ENCODE measurements at places on chromosomes 5 and 9.
A peak's percentile ranks its signal among the peaks of the same experiment; 100 is the strongest.

DNA sequence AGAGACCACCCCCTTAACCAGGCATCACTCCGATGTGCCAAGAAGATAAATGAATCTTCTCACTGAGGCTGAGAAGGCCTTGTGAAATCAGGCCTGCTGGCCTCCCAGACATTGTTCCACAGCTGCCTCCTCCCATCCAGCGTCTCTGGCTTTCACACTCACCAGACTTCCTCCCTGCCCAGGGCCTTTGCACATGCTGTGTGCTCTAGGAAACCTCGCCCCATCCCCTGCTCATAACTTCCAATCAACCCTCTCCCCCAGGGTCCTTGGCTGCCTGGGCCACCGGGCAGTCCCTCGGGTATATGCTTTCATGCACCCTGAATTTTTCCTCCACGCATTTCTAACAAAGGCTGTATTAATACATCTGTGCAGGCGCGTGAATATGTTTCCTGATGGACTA, 58.4 kb downstream of the DUSP1 start:
- no peak for DNase-seq

GRCh38 chr5:83672646-83673045, 48.0 kb downstream of the HAPLN1 start:
- no peak for DNase-seq

DNA sequence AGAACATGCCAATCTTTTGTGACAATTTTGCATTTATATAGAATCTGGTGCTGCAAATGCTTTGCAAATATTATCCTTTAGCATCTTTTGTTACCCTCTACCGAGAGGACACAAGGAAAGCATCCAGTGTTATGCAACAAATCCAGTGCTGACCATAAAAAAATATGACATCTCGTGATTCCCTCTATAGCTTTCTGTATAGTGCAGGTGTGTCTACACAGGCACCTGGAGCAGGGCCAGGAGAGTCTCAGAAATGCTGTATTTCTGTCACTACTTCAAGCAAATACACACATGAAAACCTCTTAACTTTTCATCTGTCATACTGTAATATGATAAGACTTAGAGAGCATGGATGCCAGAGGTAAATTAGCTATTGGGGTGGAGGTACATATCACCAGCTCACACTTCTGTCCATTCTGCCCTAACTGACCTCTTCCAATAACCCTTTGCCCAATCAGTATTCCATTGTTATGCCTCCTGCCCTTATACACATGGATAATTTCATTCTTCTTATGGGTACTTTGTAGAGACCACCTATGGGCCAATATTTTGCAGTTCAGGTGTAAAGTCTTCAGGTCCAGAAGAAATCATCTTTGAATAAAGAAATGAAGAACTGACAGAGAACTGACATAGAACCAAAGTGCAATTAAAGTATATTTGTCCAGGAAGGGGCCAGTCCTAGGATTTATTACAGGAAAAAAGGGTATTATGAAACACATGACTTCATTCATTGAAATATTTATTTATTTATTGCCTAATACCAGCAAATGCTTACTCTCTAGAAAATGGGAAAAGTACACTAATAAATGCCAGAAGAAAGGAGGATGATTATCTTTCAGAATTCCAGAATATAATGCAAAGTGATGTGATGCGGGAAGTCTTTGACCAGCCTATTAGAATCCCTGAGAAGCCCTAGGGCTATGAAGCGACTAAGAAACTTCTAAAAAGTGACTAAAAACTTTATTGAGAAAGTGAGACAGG, 106.5 kb downstream of the EPB41L4A start:
- no peak for DNase-seq

GRCh38 chr5:64315778-64316177, 150.1 kb downstream of the RNF180 start:
- no peak for DNase-seq

GRCh38 chr5:179421144-179421901, 76.1 kb upstream of the ADAMTS2 start:
- no peak for DNase-seq

GRCh38 chr9:112112519-112112918, 62.6 kb downstream of the SUSD1 start:
- DNase-seq, result no peak

GRCh38 chr5:4128994-4129393, 533.4 kb downstream of the IRX1 start:
- DNase-seq, result no peak

GRCh38 chr9:112809906-112810305, 59.3 kb downstream of the SNX30 start:
- no peak for DNase-seq

- DNase-seq, result no peak
Observed at GRCh38 chr5:5739490-5739945, 317.0 kb downstream of the ICE1 start.

DNA sequence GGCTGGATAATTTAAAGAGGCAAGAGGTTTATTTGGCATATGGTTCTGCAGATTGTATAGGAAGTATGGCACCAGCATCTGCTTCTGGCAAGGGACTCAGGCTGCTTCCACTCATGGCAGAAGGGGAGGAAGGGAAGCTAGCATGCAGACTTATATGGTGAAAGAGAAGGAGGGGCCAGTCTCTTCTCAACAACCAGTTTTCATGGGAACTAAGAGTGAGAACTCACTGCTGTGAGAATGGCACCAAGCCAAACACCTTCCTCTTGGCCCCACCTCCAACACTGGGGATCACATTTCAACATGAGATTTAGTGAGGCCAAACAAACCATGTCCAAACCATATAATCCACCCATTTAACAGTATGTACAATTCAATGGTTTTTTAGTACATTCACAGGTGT, 113.3 kb upstream of the SHB start:
- DNase-seq, result no peak

GRCh38 chr5:146165460-146165859, 17.0 kb downstream of the LARS1 start:
- no peak for DNase-seq

DNA sequence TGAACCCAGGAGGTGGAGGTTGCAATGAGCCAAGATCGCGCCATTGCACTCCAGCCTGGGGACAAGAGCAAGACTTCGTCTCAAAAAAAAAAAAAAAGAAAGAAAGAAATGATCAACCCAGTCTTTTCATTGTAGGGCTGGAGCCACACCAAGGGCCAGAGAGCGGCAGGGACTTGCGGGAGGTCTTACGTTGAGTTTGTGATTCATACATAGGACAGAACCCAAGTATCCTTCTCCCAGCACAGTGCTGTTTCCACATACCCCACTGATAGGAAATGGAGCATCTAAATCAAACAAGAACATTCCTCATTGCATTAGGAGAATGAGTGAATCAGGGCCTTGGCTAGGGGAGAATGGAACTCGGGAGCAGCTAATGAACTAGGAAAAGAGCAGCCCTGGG, 3.5 kb upstream of the TNIP1 start:
- no peak for DNase-seq

DNA sequence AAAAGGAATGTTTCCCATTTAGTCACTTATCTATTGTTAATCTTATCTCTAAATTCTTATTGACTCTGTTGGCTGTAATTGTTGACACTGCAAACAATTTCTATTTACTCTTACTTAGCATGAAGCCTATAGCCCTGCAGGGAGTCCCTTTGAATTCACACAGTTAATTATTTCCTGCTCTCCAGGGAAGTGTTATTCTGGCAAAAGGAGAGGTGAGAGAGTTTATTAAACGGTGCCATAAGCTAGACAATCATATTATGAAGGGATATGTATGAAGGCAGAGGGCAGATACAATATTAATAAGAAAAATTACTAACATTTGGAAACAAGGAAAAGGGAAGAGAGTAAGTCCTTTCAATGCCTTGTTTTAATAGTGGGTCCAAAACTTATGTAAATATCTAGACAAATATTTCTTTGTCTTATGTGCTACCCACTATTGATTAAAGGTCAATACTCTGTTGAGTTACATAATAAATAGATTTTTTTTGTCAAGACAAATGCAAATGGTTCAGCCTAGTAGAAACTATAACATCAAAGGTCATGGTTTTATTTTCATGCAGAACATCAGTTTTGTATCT, 107.1 kb downstream of the CDH18 start:
- no peak for DNase-seq

DNA sequence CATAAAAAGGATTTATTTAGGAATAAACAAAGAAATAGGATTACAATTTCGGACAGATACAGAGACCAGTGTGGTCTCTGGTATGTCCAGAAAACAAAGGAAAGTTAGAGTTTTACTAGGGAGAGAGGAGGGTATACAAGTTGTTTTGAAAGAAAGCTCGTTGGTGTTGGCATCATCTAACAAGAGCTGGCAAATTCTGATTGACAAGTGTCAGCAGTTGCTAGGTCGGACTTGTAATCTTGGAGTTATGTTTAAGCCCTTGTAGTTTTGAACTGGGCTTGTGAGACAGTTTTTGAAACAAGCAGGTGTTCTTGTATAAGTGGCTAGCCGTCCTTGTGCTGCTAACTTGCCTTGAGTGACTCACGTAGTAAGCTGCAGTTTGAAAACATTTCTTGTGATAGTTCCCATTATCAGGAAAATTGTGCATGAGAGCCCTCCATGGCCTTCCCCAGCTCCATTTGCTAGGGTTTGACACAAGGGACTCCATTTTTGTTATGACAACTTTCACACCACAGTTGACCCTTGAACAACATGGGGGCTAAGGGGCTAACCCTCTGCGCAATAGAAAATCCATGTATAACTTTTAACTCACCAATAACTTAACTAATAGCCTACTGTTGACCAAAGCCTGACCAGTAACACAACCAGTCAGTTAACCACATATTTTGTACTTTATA, 48.1 kb downstream of the ZNF622 start:
- DNase-seq, result no peak

- no peak for DNase-seq
Observed at GRCh38 chr5:100464418-100464817, 70.8 kb upstream of the FAM174A start.

DNA sequence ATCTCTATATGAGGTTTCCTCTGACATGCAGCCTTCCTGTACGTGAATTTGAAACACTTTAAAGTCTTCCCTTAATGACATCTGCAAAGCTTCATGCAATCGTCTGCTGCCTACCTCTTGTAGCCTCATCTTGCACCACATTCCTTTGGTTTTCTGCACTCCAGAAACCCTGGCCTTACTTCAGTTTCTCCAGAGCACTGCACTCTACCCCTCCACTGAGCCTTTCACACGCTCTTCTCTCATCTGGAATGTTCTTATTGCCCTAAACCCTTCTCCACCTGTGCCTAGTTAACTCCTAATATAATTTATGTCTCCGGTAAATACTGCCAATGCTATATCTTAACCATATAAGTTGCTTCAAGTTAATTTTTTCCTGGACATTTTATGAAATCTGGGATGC, 168.8 kb upstream of the SLC27A6 start:
- DNase-seq, result no peak

- no peak for DNase-seq
Observed at GRCh38 chr5:56233230-56233629, at the start of gene ANKRD55. TSS of gene ANKRD55 (minus strand) at chr5:56233330. CDS start at chr5:56232913, 417 bp downstream.

- DNase-seq, result no peak
Observed at GRCh38 chr5:64972591-64972990, 203.9 kb downstream of the CWC27 start.

- DNase-seq, result no peak
Observed at GRCh38 chr5:92402956-92403702, 1020.0 kb upstream of the ARRDC3 start.

- no peak for DNase-seq
Observed at GRCh38 chr5:142491679-142492078, 166.9 kb upstream of the SPRY4 start.

GRCh38 chr5:146574713-146575112, 58.7 kb upstream of the GPR151 start:
- no peak for DNase-seq

DNA sequence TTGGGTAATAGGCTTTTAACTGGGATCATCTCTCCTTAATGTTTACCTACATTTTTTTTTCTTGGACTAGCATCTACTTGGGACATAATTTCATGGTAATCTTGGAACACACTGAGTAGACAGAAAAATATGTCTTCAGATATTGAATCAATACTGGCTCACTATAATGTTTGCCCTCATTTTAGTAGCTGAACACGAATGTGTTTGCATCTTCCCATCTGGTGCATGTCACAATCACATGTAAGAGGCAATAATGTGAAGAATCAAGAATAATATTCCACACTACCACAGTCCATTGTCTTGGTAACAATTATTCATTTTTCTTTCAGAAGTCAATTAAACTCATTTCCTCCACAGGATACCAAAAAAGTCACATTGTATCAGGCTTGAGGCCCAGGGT, 382.7 kb upstream of the CDH10 start:
- DNase-seq, result no peak

DNA sequence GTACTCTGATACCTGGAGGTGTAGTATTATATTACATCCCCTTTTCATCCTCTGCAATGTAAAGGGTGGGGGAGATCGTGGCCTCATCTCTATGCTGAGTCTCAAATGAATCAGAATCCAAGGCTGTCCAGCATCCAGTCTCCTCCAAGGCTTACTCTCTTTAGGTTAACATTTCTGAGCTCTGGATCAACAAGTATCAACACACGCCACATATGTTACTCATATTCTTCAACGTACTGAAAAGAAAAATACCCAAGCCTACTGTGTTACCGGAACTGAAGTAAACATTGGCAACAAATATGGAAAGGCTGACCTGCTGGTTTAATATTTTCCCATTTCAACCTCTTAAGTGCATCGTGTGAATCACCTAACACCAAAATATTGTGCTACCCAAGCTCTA, 241.8 kb downstream of the GAS1 start:
- no peak for DNase-seq

GRCh38 chr5:150141544-150142184, 14.0 kb downstream of the PDGFRB start:
- DNase-seq, result no peak

- no peak for DNase-seq
Observed at GRCh38 chr9:108442627-108443018, 413.2 kb downstream of the ACTL7B start.

DNA sequence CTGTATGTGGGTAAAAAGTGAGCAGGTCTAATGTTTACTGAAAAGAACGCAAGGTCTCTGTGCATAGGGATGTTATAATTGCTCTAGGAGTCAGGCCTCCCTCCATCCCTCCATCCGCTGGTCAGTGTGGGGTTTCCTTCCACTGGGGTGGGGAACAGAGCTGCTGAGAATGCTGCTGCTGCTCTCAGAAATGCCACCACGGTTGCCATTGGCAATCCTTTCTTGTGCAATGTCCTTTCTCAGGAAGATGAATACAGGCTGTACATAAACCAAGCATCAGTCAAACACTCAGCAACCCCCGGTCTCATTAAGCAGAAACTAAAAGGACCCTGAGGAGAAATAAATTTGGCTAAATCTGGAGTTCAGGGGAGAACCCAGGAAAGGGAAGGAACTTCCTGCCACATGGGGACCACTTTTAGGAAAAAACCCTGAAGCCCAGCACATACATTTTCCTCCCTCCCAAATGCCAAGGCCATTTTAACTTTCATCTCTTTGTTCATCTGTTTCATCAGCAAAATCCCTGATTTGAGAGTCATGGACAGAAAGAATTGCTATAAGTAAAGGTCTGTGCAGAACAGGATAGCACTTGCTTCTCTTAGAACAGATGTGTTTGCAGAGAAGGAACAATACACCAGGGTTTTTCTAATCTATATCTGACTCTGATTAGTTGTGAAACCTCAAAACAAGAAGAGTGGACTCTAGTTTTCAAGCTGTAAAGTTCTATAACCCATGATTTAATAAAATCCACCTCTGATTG, 70.4 kb upstream of the SLC1A3 start:
- no peak for DNase-seq

GRCh38 chr9:93664549-93665120, 88.3 kb downstream of the PHF2 start:
- DNase-seq, result no peak

GRCh38 chr9:31683116-31683515, 701.3 kb upstream of the ACO1 start:
- DNase-seq, result no peak

GRCh38 chr5:40834391-40834848, 602 bp downstream of the RPL37 start:
- DNase-seq, result peak; percentile 45

All from CD4-positive, alpha-beta T cell treated with Interleukin-6 for 4 hours (primary cell).